Breast epithelium (tissue), 4 donors: ENCODE measurements at places on chromosomes 6 and 20. TPM values are rescaled to one million over a fixed set of nuclear protein-coding genes. Genes with fewer than 3 reads are reported as not detected.

Gene ATP6V1G2
- total RNA-seq, result 0.44 TPM

Gene SYCP2
- total RNA-seq, result 4.5 TPM

Gene ENPP5
- total RNA-seq, result 2.2 TPM

Gene LTB
- total RNA-seq, result 1.0 TPM

Gene MOXD1
- total RNA-seq, result 2.9 TPM

Gene C20orf96
- 9.2 TPM for total RNA-seq

Gene TMEM74B
- 1.1 TPM for total RNA-seq

Gene PROKR2
- not detected for total RNA-seq

Gene PDE7B
- total RNA-seq, result 3.4 TPM

Gene SIRPD
- total RNA-seq, result not detected

DNA sequence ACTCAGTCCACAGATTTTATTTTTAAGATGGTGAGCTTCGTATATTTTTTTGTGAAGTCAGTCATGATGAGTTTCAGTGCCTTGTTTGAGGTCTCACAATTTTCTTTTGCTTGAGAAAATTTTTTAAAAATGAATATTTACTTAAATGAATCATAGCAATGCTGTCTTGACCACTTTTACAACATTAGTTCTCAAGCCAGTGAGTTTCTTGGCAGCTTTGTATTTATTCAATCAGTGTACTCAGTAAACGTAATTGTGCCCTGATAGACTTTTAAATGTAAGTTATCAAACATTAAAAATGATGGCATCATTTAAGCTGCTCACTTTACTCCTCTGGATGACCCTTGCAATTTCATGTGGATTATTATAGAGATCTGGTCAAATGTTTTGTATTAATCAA lies 261.4 kb downstream of the KHDC1L start:
- no peak for DNase-seq

DNA sequence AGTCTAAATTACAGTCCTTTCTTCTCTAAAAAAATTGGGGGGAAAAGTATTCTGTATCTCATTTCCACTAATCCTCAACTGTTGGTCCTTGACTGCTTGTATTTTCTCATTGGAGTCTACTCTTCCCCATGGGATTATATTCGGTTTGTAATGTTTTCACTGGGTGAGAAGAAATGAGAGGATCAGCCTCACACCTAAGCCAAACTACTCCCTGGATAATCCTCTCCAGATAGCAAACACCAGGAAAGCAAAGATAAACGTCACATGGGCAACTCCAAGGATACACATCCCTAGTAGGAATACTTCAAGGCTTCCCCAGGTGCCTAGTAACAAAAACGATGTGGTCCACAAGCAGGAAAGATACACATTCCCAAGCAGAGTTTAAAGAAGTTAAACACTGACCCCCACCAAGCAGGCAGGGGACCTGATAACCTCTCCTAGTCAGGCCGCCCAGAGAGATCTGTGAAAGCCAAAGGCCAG lies 53.9 kb upstream of the SOX4 start:
- no peak for DNase-seq

- no peak for DNase-seq
Measured at GRCh38 chr6:138785980-138786379, 9.9 kb upstream of the ECT2L start.

- no peak for DNase-seq
Measured at GRCh38 chr6:15274692-15275387, 29.0 kb downstream of the JARID2 start.

GRCh38 chr20:19565736-19566135 lies 192.3 kb upstream of the RIN2 start:
- DNase-seq, result no peak

DNA sequence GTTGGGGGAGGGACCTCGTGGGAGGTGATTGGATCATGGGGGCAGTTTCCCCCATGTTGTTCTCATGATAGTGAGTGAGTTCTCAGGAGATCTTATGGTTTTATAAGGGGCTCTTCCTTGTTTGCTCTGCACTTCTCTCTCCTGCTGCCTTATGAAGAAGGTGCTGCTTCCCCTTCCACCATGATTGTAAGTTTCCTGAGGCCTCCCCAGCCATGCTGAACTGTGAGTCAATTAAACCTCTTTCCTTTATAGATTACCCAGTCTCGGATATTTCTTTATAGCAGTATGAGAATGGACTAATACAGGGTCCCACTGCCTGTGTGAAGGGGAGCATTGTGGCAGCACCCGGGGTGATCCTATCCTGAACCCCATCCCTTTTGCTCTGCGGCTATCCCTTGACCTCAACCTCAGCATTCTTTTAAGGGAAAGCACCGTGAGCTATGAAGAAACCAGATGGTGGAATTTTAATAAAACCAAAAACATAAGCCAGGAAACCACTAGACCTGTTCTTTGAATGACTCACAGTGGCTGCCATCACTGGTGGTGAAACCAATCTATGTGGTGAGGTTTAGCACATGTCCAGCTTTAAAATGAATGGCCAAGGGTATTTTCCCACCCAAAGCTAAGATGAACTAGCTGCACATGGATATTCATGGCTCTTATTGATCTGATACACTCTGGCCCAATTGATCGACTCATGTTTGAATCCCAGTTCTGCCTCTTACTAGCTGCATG lies 62.2 kb downstream of the ZDHHC14 start:
- DNase-seq, result no peak

DNA sequence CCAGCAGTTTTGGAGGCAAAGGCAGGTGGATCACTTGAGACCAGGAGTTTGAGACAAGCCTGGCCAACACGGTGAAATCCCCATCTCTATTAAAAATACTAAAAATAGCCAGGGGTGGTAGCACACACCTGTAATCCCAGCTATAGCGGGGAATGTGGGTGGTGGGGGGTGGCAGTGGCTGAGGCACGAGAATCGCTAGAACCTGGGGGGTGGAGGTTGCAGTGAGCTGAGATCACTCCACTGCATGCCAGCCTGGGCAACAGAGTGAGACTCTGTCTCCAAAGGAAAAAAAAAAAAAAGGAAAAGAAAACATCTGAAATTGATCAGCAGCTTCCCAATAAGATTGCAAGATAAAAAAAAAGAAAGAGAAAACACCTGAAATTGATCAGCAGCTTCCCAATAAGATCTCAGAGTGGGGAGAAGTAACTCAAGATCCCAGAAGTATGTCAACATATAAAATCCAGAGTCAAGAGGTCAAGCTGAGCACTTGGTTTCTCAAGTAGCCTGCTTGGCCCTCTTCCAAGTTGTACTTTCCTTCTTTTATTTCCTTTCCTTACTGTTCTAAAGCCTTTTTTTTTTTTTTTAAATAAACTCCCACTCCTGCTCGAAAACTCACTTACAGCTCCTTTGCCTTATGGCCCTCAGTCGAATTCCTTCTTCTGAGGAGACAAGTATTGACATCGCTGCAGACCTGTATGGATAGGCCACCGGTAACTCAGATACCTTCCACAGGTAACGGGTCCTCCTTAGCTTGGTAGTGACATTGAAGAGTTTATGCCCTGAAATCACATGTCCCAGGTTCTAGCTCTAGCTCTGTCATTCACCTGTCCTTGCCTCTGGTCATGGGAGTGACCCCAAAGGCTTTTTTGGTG lies 368.5 kb upstream of the SYNCRIP start:
- DNase-seq, result no peak

GRCh38 chr6:38236631-38237030 lies 403.1 kb downstream of the BTBD9 start:
- DNase-seq, result no peak

DNA sequence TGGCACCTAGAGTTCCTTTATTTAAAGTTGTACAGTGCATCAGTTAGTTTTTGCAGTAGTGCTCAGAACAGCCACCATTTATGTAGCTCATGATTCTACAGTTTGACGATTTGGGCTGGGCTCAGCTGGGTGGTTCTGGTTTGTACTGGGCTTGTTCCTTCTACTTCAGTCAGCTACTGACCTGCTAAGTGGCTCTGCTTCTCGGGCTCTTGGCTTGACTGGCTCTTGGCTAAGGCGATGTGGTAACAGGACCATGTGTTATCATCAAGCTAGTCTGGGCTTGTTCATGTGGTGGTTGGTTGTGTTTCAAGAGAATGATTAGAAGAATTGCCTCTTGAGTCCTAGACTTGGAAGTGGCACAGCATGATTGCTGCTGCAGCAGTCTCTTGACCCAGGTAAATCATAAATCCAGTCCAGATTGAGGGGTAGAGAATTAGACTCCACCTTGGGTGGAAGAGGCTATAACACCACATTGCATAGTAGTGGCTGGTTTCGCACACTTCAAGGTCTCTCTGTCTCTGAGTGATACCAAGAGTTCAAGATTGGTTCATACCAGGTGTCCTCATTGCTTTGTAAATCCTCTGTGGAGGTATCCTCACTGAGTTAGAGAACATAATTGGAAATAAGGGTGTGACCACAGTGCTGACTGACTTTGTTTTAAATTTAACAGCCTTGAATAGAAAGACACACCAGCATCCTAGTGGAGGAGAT lies 253.0 kb downstream of the ARID1B start:
- DNase-seq, result no peak

GRCh38 chr6:11429577-11429976 lies 108.0 kb upstream of the TMEM170B start:
- no peak for DNase-seq

DNA sequence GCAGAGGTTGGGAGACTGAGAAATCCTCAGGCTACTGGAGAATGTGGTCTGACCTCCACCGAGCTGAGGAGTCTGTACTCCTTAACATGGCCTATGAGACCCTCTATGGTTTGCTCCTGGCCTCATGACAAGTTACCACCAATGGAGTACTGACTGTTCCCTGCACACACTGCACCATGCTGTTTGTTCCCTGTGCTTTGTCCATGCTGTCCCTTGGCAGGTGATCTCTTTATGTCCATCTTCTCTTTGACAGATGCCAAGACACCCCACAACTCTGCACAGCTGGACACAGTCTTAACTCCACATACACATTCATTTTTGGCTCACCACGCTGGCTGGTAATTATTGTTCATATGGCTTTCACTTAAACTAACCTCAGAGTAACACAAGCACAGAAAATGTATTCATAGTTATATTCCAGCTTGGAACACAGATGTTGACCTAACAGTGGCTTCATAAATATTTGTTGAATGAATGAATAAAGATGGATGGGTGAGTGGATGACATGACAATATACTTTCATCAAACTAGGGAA lies 258.0 kb downstream of the ATXN1 start:
- DNase-seq, result no peak

DNA sequence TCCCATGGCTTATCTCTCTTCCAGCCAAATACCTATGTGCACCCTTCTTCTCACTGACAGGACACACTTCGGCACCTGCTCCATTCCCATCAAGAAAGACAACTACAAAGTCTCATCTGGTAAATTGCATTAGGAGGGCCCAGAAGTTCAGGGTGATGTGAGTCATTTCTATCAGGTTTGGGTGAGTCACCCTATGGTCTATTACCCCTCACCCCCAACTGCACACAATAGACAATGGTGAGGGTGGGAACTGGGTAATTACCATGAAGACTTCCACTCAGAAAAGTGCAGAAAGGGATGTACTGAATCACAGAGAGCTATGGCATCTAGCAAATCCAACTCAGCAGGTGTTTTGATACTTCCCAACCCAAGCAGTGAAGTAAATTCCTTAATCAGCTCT lies 54.8 kb downstream of the OPN5 start:
- DNase-seq, result no peak

GRCh38 chr20:44780226-44780625 lies 30.1 kb downstream of the RIMS4 start:
- DNase-seq, result no peak

- no peak for DNase-seq
Measured at GRCh38 chr20:46563170-46563859, 12.9 kb upstream of the OCSTAMP start.

- DNase-seq, result no peak
Measured at GRCh38 chr6:11976489-11976888, 35.6 kb upstream of the HIVEP1 start.

DNA sequence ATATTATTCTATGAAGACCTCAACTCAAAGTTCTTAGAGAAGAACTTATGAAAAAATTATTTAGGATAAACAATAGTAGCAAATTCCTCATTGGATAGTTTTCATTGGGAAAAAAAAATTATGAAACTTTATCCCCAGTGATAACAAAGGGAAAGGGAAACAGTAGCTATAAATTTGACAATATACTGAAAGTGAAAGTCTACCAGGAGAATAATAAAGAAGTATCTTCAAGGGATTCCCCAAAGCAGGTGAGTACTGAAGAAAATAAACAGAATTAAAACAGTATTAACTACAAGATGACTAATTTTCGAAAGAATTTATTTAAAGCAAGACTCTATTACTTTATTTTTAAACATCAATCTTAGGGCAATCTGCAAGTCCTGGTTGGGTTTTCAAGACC lies 56.4 kb downstream of the REPS1 start:
- DNase-seq, result no peak

DNA sequence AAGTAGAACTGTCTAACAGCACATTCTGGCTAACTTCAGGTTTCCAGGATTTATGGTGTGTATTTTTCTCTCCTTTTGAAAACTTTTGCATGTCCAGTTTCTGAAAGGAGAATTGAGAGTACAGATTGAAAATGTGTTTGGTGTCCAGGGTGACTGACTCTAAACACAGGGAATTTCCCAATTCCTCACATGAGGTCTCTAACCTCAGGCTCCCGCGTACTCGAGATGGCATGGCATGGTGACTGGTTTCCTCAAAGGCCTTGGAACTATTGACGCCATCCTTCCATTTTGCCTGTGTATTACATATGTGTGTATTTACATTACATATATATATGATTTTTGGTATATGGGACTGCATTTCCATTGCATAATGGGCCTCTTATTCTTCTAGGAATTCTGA lies 52.5 kb downstream of the PRND start:
- DNase-seq, result no peak

- DNase-seq, result no peak
Measured at GRCh38 chr6:75368864-75369402, 84.3 kb upstream of the TMEM30A start.

DNA sequence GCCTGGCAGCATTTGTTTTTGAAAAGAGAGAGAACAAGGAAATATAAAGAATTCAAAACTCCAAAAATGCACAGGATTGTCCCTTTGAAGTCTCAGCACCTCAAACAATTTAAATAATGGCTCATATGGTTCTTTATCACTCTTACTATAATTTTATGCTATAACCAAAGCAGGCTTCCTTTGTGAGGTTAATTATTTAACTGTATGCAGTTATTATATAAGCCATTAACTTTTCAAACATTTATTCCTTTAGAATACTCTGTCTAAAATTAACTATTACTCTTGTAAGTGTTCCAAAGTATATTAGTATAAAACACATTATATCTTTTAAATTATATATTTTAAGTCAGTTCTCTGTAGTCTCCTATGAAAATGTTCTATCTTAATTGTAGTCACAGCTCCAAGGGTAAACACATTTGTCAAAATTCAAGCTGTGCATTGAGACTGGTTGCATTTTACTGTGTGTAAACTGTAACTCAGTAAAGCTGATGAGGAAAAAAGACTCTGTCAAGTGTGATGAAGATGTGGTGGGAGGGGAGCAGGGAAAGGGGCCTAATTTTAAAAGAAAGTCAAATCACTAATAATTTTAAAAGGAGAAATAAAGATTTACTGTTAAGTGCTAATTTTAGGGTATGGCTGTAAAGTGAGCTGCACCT lies 20.0 kb upstream of the PLAGL1 start:
- DNase-seq, result no peak

DNA sequence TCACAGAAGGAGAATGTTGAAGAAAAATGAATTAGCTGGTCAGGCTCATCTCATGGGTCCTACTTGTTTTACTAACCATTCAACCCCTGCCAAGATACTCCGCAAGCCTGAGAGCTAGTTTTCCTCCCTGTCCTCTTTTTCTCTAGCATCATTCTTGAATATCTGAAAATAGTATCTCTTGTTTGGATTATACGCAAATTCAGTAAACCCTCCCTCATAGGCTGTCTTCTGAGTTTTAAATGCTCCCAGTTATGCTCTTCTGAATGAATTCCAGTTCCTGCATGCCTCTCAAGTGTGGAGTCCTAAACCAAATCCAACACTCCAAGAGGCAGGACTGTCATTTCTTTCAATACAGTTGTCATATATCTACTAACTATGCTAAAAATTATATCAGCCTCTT lies 99.6 kb downstream of the COL21A1 start:
- no peak for DNase-seq
